CD4-positive, alpha-beta T cell treated with Interleukin-17A for 4 hours (primary cell): ENCODE measurements at places on chromosomes 1 and 21.

GRCh38 chr1:232381394-232382100 is 248.4 kb downstream of the SIPA1L2 start:
- DNase-seq = no peak

DNA sequence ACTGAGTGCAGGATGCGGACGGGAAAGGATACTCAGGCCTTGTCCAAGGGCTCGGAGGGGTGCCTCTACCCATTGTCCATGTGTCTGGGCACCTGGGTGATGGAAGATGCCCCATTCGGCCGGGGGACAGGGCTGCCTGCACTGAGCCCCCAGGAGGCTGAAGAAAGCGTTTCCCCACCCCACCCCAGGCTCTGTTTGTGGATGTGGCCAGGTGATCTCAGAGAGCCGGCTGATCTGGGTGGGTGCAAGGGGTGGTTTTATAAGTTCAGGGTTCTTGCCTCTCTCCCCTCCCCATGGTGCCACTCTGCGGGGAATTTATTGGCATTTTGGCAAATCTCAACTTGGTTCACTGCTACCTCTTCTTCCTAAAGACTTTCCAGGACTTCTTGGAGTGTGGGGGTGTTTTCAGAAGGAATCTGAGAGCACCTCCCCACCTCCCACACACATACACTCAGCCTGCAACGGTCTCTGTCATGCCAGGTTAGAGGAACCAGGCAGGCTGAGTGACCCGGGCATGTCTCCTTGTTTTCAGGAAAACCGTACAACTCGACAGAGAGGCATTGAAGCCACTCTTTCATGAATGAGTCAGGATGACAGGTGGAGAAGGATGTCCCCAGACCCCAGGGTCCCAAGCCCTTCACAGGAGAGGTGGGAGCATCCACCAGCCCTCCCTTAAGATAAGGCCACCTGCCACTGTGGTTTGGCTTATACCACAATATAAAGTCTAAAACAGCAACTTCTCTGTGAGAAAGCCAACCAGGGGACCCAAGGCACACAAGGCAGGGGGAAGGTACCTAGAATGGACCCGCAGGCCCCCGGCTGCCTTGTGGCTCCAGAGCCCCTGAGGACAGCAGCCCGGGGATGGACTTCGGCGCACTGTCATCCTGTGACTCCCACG is 174.9 kb downstream of the ETS2 start:
- no peak for DNase-seq

DNA sequence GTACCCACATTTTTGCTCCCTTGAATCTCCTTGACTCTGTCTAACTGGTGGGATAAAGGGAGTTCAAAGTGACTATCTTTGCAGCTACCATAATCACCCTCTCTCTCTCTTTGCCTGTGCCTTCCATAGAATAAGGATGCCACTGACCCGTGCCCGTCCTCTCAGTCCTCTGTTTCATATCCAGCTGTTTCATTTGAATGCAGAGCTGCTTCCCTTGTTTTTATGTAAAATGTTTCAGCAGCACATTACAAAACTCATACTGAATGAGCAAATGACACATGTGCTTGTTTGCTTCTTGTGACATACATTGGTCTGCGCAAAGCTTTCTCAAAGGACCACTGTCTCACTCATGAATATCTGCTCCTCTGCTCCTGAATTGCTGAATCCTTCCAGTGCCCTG is 38.4 kb downstream of the CDC42 start:
- no peak for DNase-seq

DNA sequence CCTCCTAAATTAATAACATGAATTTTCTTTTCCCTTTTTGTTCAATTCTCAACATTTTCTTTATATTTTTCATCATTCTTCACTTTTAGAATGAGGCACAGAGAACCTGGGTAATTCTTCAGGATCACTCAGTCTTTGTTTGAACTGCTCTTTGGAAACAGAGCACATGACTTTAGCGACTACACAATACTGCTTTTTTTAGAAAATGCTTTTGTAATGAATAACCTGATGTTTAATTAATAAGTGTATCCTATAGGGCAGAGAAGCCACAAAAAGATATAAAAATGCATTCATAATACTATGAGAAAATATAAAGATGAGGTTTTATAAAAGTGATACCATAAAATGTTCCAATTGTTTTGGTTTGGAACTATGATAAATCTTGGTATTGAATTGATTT is 77.8 kb downstream of the LRRC7 start:
- no peak for DNase-seq

DNA sequence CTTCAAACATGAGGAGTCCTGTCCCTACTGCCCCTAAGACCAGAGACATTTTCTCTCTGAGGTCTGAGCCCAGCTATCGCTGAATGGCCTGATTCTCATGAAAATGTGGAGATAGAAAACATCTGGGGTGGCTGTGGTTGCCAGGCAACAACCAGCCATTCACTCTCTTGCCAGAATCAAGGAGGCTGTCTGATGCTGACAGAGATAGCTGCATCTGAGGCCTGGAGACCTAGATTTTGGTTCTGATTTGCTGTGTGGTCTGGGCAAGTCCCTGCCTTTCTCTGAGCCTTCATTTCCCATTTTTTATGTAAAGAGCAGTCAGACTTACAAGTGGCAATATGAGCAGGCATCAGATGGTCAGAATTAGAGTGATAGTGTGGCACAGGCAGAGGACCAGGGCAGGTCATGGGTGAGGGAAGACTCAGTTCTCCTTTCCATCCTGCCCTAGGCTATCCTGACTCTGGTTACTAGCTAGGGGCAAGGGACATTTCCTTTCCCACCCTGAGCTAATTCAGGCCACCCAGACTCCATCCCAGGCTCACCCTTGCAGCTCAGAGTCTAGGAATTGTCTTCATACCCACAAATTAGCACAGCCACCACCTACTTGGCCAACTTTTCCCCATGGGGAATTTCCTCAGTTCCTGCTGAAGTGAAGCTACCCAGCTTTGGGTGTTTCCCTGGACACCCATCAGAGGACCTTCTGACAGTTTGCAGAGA is 20.0 kb upstream of the RNF19B start:
- DNase-seq = peak; percentile 43

GRCh38 chr1:28756846-28757245 is 20.1 kb downstream of the YTHDF2 start:
- peak; percentile 29 for DNase-seq

DNA sequence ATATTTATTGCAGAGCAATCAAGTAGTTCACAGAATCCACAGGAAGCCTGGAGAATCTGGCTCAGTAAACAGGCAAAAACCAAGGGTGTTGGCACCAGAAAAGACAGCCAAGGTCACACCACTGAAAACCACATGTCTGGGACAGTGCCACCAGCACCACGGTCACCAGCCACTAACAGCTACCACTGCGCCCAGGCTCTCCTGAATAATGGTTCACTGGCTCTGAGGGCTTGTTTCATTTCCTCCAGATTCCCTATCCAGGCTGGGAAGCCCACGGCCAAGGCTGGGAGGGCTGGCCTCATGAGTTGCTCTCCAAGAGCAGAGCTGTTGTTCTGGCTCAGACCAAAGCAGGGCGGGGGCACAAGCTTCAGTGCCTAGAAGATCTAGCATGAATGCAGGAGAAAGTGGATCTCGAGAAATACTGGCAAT is 54.5 kb upstream of the PTGFRN start:
- DNase-seq = no peak

DNA sequence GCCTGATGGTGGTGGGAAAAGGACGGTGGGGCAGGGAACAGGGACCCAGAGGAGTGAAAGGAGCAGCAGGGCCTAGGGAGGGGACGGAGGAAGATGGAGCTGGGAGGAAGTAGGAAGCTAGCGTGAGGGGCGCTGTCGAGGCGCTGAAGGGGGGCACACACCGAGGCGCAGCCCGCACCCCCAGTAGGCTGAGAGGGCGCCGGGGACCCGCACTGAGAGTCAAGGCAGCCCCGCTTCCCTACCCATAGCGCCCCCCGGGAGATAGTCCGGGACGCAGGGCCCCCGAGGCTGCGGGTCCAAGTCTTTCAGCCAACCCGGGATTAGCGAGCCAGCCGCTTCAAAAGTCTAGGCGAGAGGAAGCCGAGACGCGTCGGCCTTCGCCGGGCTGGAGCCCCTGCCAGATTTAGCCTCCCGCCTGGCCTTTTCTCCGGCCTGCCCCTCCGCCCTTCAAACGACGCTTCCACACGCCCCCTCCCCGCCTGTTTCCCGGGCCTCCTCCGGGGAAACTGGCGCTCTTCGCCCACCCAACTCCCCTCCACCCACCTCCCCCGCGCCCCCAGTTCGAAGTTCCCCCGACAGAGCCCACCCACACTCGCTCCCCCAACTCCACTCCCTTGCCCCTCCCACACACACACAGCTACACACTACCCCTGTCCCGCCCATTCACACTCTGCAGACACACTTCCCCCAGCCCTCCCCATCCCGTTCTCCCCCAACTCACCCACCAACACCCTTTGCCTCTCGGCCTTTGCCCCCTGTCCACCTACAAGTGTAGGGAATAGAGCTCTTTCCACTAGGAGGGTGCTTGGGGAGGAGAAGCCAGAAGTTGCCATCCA is 7.8 kb upstream of the PROX1 start:
- DNase-seq = no peak

GRCh38 chr21:41187537-41188025 is 19.6 kb downstream of the BACE2 start:
- no peak for DNase-seq

- no peak for DNase-seq
Measured at GRCh38 chr1:227942021-227942715, 5.6 kb downstream of the WNT9A start.

DNA sequence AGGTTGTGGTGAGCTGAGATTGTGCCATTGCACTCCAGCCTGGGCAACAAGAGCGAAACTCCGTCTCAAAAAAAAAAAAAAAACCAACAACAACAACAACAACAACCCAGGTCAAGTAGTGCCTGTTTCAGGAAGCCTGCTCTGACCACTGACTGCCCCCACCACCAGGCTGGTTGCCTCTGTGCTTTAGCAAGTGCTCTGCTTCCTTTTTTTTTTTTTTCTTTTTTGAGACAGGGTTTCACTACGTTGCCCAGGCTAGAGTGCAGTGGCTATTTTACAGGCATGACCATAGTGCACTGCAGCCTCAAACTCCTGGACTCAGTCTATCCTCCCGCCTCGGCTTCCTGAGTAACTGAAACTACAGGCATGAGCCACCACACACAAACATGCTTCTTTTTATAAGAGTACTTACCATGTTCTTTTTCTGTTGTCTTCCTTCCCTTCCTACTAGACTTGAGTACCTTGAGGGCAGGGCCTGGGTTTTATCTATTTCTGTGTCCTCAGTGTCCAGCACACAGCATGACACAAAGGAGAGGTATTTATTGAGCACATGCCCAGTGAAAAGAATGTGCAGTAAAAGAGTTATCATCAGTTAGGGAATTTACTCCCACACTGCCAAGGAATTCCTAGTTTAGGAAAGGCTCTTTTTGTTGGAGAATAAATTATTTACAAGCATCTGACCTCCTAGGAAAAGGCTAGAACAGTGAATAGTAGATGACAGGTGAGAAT is 9.9 kb upstream of the COA7 start:
- DNase-seq = no peak

- no peak for DNase-seq
Measured at GRCh38 chr1:227037121-227037520, 97.0 kb downstream of the COQ8A start.

- no peak for DNase-seq
Measured at GRCh38 chr1:200314085-200314750, 95.6 kb downstream of the ZNF281 start.

GRCh38 chr1:26169669-26170471 is at the start of gene ZNF593:
Gene ZNF593 (plus strand): TSS chr1:26169908. CDS start chr1:26169984, 76 bp downstream.
- DNase-seq = peak; percentile 88

GRCh38 chr1:11307852-11308251 is 34.9 kb downstream of the UBIAD1 start:
- no peak for DNase-seq

DNA sequence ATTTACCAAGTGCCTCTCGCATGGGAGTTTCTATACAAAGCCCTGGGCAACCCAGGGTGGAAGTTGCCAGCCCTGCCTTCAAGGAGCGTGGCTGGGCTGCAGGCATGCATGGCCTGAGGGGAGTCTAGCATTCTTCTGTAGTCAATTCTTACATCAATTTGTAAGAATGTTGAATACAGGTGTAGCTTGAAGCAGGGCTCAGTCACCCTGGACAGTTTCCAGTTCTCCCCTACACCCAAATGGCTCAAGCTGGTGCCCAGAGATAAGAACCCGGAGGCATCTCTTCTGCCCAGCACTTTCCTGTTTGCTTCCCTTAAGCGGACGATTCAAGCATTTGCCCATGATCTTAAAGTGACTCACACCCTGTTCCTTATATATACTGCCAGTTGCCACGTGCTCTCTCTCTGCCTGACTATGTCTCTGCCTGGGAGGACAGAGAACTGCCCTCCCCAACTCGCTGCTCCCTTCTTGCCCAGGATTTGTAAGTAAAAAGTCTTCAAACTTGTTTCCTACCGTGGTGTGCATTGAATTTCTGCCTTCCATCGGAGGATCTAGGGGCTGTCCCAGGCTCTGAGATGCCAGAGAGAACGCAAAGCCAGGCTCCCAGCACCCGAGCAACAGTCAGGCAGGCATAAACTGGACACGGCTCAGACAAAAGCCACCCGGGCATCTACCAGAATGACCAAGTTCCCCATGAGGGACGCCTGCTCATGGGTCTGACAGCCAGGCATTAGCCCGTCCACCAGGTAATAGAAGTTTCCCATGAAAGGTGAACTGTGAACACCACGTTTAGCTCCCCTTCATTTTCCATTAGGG is 50.9 kb upstream of the AJAP1 start:
- DNase-seq = no peak

DNA sequence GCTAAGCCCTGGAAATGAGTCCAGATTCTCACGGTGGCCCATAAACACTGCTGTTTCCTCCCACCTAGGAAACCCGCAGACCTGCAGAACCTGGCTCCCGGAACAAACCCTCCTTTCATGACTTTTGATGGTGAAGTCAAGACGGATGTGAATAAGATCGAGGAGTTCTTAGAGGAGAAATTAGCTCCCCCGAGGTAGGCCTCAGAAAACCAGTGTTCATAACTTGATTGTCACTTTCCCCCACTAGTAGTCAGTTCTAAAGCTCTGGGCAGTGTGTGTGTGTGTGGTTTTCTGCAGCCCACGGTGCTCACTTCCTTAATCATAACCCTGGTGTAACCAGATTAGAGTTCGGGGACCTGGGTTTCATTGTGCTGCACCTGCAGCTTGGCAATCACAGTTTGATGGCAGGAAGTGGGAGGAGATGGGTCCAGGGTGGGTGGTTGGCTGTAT is 39.1 kb downstream of the CLIC6 start:
- DNase-seq = peak; percentile 55

- DNase-seq = no peak
Measured at GRCh38 chr1:162666006-162666645, 33.9 kb downstream of the DDR2 start.

- no peak for DNase-seq
Measured at GRCh38 chr1:34166191-34166624, 1.2 kb upstream of the CSMD2 start.
